ENCODE measurements at places on chromosomes 1 and 21. TPM values are rescaled to one million over a fixed set of nuclear protein-coding genes. Genes with fewer than 3 reads are reported as not detected.

RAB42 gene
- 1.3 TPM for total RNA-seq

KLHDC8A gene
- total RNA-seq: not detected

CFHR3 gene
- not detected for total RNA-seq

KCNK2 gene
- not detected for total RNA-seq

UBE2U gene
- total RNA-seq: not detected

LCE6A gene
- total RNA-seq: not detected

WDR64 gene
- not detected for total RNA-seq

- no peaks in the 10 kb centered on the region for H3K27me3 ChIP-seq
- no peak overlapping the region for H3K27ac ChIP-seq
- DNase-seq: no peak
- no peak overlapping the region for H3K4me3 ChIP-seq
Observed at GRCh38 chr1:200178340-200178739, 150.8 kb downstream of the NR5A2 start.

- H3K27ac ChIP-seq: no peak overlapping the region
- no peaks in the 10 kb centered on the region for H3K27me3 ChIP-seq
- no peak for DNase-seq
Observed at GRCh38 chr1:30507401-30508174, 215.8 kb downstream of the MATN1 start.

- no peaks in the 10 kb centered on the region for H3K27me3 ChIP-seq
- no peak overlapping the region for H3K4me3 ChIP-seq
- no peaks in the 10 kb centered on the region for H3K4me1 ChIP-seq
- no peak for DNase-seq
Observed at GRCh38 chr1:76082062-76082461, 7.5 kb downstream of the ST6GALNAC3 start.

DNA sequence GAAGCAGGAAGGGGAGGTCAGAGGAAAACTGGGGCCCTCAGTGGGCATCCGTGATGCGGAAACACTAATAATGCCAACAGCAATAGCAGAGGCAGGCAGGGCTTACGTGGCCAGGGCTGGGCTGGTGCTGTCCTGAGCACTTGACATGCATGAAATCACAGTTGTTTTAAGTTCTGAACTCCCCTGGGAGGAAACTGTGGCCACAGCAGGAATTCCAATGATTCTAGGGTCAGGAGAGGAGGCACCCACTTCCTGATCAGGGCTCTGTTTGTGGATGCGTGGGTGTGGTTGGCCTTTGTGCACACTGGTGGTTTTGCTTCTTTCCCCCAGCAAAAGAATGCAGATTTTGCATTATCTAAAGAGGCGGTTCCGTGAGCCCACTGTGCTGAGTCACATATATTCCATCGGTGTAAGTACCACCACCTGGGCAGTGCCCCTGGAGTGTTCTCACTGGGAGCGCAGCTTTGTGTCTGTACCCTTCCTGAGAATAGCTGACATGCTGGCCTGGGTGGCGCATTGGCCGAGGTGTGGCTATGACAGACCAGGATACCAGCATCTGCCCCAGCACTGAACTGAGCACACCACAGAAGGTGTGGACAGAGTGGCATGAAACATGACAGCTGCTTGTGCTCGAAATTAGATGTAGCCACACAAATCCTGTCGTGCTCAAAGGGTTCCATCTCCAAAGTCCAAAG, 71.0 kb downstream of the PDE9A start:
- no peaks in the 10 kb centered on the region for H3K27me3 ChIP-seq
- peaks cover 6% of the 10 kb centered on the region for H3K4me1 ChIP-seq
- H3K4me3 ChIP-seq: no peak overlapping the region
- H3K36me3 ChIP-seq: no peaks in the 10 kb centered on the region
- H3K27ac ChIP-seq: no peak overlapping the region
- no peak for DNase-seq

DNA sequence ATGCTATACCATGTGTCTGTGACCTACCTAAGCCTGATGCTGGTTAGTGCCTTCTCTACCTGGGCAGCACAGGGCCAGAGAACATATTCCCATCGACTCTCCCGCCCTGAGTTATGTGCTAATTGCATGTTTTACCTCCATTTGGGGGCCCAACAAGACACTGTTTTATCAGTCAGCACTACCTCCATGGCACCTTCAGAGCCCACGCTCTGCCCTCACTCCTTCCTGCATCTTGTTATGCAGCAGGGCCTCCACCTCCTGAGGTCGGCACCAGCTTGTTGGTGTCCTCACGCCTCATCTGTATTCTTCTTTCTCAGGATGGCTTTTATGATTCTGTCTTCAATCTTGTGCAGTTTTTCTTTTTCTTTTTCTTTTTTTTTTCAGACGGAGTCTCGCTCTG, 11.9 kb downstream of the WNT9A start:
- DNase-seq: no peak
- no peak overlapping the region for H3K4me3 ChIP-seq
- H3K36me3 ChIP-seq: no peaks in the 10 kb centered on the region
- H3K27ac ChIP-seq: no peak overlapping the region
- no peaks in the 10 kb centered on the region for H3K27me3 ChIP-seq

DNA sequence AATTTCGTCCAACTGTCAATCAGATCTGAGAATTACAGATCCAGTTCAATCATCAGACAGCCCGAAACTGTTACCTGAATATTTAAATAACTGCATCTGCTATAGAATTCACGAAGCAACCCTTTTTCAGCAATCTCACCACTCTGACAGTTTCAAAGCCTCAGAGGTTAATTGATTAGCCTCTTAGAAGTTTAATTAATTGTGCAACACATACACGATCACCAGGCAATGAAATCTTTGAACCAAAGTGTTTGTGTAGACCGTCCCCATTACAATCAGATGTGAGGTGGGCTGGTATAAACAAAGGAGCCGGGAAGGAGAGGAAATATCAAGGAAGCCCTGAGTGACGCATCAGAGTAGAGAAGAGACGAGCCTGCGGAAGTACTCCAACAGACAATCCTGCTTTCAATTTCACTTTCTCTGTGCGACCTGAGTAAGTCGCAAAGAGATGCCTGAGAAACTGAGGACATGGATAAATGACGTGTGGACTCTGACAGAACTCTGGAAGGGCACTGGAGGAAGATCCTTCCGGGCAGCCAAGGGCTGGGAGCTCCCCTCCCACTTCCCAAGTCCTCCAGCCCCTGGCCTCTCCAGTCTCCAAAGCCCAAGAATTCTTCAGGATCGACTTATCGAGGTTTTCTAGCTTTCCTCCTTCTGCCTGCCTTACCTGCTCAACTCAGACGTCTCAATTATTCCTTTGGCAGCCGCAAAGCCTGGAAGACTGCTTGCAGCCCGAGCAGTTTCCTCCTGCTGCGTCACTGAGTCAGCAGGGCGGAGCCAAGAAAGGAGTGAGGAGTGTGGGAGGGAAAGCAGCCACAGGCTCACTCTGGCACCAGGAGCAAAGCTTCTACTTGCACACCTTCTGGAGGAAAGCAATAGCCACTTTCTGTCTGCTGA, at the start of gene RNASEL:
TSS of gene RNASEL (minus strand) at position 757 of the 897 bp plus-strand sequence. CDS start 2,450 bp downstream, outside the sequence.
- peak; percentile 77 for DNase-seq
- H3K36me3 ChIP-seq: no peaks in the 10 kb centered on the region
- peaks cover 48% of the 10 kb centered on the region for H3K4me1 ChIP-seq
- H3K4me3 ChIP-seq: peak within 1 kb of the TSS; percentile 94
- peak within 1 kb of the TSS; percentile 98 for H3K27ac ChIP-seq

GRCh38 chr1:245541369-245541768, 386.6 kb downstream of the KIF26B start:
- H3K36me3 ChIP-seq: no peaks in the 10 kb centered on the region
- no peak overlapping the region for H3K27ac ChIP-seq
- H3K27me3 ChIP-seq: no peaks in the 10 kb centered on the region
- H3K4me1 ChIP-seq: no peaks in the 10 kb centered on the region
- DNase-seq: no peak
- H3K4me3 ChIP-seq: no peak overlapping the region

DNA sequence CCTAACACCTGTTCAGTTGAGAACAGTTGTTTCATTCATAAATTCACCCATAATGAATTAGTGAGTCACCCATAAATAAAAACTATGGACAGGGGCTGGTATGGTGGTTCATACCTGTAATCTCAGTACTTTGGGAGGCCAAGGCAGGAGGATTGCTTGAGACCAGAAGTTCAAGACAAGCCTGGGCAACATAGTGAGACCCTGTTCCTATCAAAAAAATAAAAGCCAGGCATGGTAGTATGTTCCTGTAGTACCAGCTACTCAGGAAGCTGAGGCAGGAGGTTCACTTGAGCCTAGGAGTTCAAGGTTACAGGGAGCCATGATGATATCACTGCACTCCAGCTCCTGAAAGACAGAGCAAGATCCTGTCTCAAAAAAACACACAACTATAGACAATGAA, 79.0 kb downstream of the GTF2B start:
- H3K36me3 ChIP-seq: peaks cover 6% of the 10 kb centered on the region
- H3K27me3 ChIP-seq: no peaks in the 10 kb centered on the region
- no peak overlapping the region for H3K4me3 ChIP-seq
- no peak overlapping the region for H3K27ac ChIP-seq

- H3K4me1 ChIP-seq: no peaks in the 10 kb centered on the region
- DNase-seq: no peak
- no peaks in the 10 kb centered on the region for H3K27me3 ChIP-seq
Observed at GRCh38 chr1:234550341-234551031, 59.5 kb downstream of the IRF2BP2 start.

DNA sequence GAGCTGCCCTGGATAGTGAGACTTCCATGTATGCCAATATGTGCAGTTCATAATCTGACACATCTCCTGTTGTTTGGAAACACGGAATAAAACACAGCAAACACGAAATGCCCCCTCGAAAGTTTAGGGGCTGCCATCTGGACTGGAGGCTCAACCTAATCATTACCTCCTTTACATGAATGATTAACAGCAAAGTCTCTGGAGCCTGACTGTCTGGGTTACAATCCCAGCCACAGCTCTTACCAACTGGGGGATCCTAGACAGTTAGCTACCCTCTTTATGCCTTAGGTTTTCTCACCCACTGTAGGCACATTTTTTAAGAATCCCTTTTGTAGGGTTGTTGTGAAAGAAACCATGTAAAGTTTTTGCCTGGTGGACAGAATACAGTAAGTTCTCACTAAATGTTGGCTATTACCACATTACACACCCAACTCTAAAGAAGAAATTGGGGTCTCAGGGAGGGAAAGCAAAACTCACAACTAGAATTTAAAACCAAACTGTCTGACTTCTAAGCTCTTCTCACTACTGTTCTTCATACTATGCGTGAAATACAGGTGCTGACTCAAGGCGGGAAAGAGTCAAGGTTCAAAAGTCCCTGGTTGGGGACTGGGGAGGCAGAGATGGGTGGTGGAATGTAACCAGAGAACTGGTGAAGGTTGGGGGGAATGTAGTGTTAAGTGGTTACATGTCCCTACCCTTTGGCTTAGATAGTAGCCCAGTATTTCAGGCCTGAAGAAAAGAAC, 24.2 kb downstream of the CYP4A22 start:
- no peak for DNase-seq
- H3K4me1 ChIP-seq: no peaks in the 10 kb centered on the region
- peaks cover 4% of the 10 kb centered on the region for H3K27me3 ChIP-seq

DNA sequence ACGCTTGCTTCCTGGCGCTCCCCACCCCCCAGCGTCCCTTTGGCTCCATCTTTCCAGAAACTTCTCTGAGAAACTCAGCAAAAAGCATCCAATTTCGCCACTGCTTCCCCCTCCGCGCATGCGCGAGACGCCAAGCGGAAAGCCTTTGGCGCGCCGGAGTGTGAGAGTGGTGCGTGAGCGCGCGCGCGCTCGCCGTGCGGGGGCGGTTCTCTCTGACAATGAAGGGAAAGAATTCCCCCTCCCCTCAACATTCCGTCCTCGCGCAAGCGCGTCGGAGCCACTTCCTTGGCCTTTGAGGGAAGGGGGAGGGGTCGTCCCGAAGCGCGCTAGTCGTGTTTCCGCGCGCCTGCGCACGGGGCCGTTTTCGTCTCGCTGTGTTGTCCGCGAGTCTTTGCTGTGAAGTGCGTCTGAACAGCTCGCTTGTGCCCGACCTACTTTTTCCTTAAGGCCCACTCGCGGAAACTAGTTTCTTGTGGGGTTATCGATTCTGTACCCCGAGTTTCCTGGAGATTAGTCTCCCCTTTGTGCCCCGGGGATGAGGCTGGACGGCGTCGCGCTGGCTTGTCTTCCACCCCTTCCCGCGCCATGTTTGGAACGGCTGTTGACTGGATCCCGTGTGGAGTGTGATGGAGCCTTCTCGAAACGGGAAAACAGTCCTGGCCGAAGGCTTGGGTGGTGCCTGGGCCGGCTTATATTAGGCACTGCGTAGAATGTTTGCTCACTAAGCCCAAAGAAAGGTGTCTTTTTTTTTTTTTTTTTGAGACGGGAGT, 11.6 kb upstream of the SPEN start:
- peak overlapping the region; percentile 99 for H3K27ac ChIP-seq
- no peaks in the 10 kb centered on the region for H3K36me3 ChIP-seq
- DNase-seq: peak; percentile 99
- H3K4me1 ChIP-seq: peaks cover 16% of the 10 kb centered on the region
- H3K27me3 ChIP-seq: no peaks in the 10 kb centered on the region
- peak overlapping the region; percentile 88 for H3K4me3 ChIP-seq

- no peak overlapping the region for H3K27ac ChIP-seq
- DNase-seq: no peak
- no peaks in the 10 kb centered on the region for H3K4me1 ChIP-seq
- no peaks in the 10 kb centered on the region for H3K27me3 ChIP-seq
Observed at GRCh38 chr1:247962911-247963588, 2.0 kb upstream of the OR2AK2 start.

DNA sequence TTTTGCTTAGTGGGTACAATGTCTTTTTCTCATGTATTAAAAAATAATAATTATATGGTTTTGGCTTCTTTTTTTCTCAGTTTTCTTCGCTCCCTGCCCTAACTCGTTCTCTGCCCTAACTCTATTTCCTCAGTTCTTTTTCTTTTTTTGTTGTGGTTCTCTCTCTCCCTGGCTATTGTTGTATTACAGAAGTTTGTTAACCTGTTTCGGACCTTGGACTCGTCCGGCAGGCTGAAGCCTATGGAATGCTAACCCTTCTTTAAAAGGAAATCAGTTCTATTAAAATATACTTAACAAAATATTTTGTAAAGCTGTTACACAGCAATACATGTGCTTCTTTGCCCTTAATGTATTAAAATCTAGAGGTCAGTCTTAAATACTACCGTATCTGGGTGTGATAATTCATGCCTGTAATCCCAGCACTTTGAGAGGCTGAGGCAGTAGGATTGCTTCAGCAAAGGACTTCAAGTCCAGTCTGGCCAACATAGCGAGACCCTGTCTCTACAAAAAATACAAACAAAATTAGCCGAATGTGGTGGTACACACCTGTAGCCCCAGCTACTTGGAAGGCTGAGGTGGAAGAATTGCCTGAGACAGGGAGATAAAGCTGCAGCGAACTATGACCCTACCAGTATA, 64.1 kb downstream of the ANGPTL1 start:
- H3K4me1 ChIP-seq: no peaks in the 10 kb centered on the region
- H3K36me3 ChIP-seq: no peaks in the 10 kb centered on the region
- H3K4me3 ChIP-seq: no peak overlapping the region
- no peaks in the 10 kb centered on the region for H3K27me3 ChIP-seq
- no peak for DNase-seq

GRCh38 chr1:116147972-116148371, 36.8 kb downstream of the MAB21L3 start:
- no peaks in the 10 kb centered on the region for H3K36me3 ChIP-seq
- DNase-seq: no peak

- no peaks in the 10 kb centered on the region for H3K36me3 ChIP-seq
- H3K27ac ChIP-seq: peak overlapping the region; percentile 94
- peak overlapping the region; percentile 74 for H3K4me3 ChIP-seq
- peaks cover 36% of the 10 kb centered on the region for H3K4me1 ChIP-seq
Observed at GRCh38 chr1:244833734-244834542, 1.5 kb upstream of the COX20 start.

Measured in CD4-positive, alpha-beta memory T cell (primary cell).